ENCODE measurements at places on chromosomes 3 and 15.

DNA sequence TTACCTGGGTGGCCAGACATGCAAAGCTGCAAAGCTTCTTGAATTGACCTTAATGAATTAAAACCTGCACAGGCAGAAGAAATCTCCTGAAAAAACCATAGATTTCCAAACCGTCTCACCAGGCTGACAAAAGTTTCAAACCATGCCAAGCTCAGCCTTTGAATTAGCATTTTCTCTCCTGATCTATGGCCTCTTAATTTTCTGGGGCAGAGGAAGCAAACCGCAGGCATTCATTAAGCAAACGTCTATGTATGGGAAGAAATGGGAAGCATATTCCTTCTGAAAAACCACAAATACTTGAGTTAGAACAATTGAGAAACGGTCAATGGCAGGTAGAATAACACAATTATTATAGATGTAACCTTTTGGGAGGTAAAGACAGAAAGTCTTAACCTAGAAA lies 500.2 kb upstream of the NR2F2 start:
- DNase-seq = no peak

DNA sequence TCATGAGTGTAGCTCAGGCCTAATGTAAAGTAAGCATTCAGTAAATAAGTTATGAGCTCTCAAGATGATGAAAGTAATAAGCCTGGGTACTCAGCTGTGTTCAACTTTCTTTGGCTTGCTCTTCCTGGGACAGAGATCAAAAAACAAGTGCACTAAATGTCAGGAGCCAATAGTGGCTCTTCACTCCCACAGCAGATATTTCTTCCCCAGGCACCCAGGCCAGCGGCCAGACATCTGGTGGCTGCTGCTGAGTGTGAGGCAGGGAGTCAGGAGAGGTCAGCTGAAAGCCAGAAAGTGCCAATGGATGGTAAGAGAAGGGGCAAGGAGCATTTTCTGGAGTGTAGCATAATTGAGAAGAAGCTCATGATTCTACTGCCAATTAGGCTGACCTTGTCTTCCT lies 18.2 kb upstream of the ITGA11 start:
- DNase-seq = no peak

DNA sequence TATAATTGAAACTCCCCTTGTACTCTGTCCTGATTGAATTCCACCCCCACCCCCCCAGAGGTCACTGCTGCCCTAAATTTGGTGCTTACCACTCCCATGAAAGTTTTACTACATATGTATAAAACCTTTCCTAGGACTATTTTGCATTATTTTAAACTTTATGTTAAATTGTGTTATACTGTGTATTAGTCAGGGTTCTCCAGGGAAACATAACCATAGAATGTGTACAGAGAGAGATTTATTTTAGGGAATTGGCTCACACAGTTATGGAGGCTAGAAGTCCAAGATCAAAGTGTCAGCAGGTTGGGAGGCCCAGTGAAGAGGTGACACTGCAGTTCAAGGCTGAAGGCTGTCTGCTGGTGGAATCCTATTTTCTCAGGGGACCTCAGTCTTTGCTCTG lies 29.2 kb downstream of the BFSP2 start:
- no peak for DNase-seq

- peak; percentile 91 for DNase-seq
These were observed 7.2 kb downstream of the CD276 start for GRCh38 chr15:73691396-73691795.

DNA sequence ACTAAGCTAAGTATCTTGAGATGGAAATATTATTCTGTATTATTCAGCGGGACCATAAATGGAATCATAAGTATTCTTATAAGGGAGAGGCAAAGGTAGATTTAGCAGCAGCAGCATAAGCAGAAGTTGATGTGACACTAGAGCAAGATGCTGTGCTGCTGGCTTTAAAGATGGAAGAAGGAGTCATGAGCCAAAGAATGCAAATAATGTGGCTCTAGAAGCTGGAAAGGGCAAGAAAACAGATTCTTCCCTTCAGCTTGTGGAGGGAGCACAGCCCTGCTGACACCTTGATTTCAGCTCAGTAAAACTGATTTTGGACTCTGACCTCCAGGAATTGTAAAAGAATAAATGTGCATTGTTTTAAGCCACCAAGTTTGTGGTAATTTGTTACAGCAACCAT lies 144.2 kb upstream of the ANKRD28 start:
- no peak for DNase-seq

DNA sequence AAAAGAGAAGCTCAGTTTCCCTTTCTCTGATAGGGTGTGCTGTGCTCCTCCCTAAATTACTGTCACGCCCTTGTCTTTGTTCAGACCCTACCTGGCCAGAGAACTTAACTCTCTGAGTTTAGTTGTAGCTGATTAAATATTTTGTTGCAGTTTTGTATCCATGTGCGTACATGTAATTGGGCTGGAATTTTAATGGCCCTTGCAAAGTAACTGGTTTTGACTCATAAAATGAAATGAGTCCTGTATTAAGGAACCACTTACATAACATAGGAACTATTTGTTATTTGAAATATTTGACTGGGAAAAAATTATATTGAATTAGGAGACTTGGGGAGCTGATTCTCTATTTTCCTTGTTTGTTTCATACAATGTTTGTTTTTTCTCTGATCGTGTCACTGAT lies 80.2 kb downstream of the LRRK1 start:
- DNase-seq = peak; percentile 42

- DNase-seq = no peak
These were observed 1161.2 kb downstream of the ROBO2 start for GRCh38 chr3:78201091-78201490.

DNA sequence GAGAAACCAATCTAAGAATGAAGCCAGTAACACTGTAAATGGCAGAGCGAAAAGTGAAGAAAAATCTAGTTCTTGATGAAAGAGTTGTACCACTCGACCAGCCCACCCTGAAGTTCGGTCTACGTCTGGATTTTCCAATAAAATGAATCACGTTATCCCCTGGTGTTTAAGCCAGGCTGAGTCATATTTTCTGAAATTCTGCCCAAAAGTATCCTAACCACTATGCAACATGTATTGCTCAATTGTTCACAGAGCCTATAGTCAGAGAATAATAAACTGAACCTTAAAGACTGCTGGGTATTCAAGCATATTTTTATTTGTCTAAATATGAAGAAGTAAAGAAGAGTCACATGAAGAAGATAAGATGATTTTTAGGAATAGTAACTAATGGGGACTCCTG lies 245.7 kb downstream of the FGF12 start:
- peak; percentile 20 for DNase-seq

- DNase-seq = peak; percentile 36
These were observed 929.5 kb upstream of the ALCAM start for GRCh38 chr3:104437131-104437750.

DNA sequence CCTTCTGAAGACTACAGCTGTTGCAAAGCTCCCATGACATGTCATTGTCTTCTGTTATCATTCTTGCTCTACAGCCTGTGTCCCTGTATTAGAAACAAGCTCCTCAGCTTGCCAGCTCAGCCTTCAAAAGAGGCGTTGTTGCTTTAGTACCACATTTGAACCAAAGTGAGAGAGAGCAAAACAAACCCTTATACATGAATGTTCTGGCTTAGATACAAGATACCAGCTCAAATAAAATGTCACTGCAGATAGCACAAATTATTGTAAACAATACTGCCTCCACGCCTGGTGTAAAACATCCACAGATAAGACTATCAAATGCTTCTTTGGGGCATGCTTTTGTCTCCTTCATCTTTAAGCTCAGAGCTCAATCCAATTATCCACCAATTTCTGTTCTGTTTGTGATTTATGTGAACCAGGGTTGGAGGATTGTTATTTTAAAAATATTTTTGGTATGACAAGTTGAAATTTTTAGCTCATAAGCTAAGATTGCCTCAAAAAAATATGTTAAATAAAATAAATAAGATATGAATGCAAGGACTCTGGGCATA lies 403.6 kb upstream of the CDIN1 start:
- no peak for DNase-seq

GRCh38 chr15:74006774-74007639 lies 12.5 kb downstream of the PML start:
- DNase-seq = peak; percentile 74

DNA sequence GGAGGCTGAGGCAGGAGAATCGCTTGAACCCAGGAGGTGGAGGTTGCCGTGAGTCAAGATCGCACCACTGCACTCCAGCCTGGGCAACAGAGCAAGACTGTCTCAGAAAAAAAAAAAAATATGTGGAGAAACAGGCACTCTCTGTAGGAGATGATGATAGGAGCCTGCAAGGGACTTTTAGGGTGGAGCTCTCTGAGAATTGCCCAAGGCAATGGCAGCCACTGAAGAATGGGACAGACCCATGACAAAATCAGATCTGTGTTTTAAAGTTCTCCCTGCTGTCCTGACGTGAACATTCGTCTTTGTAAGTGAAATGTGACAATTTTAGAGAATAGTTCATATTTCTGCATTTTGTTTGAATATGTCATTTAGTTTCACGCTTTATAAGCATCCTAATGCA lies 50.2 kb downstream of the SOX2 start:
- DNase-seq = no peak

- DNase-seq = peak; percentile 47
These were observed 1.1 kb downstream of the EAF1 start for GRCh38 chr3:15428539-15428938.

- DNase-seq = peak; percentile 92
These were observed 164.6 kb downstream of the SUCLG2 start for GRCh38 chr3:67489816-67490215.

DNA sequence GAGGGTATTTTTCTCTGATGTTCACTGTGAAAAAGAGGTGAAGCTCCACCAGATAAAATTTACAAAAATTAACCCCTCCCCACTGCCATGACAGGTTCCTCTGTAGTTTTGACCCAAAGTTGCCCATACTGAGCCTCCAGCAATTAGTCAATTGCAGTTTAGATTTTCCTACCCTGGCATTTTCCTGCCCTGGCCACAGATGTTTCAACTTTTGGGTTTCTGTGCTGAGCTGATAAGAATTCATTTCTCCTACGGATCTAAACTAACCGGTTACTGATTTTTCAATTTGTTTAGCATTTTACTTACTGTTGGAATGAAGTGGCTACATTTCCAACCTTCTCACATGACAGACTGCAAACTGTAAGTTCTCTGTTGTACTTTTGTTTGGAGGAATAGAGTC lies 1346.1 kb upstream of the EPHA6 start:
- DNase-seq = no peak

- no peak for DNase-seq
These were observed 225.8 kb upstream of the SLCO3A1 start for GRCh38 chr15:91627473-91628278.

DNA sequence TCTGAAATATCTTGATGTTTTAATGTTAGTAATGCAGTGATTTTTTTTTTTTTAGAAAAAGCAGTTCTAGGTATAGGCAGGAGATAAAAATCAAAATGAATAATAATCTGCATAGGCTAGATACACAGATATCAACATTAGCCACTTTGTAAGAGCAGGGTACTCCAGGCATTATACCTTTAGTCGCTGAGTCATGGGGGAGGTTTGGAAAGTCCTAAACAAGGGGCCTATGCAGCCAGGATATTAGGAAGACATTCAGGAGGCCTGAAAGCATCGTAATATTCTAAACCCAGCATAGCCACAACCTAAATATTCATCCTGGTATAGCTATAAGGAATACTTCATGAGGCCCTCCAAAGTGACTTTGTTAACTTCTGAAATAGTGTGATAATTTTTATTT lies 258.1 kb upstream of the NECTIN3 start:
- no peak for DNase-seq

DNA sequence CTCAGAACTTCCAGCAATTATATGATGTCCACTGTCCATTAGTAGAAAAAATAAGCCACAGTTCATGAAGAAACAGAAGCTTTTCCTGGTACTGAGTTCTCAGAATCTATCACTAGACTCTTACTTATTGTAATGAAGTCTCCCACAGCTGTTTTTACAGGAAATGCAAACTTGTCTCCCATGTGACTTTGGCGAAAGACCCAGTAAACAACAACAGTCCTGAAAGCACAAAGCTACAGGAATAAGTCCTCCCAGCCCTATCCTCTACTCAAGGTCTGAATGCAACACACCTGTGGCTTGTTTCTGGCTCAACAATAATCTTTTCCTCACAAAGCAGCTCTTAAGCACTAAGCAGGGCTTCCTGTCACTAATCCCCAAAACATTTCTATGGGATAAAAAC lies 55.9 kb downstream of the EOMES start:
- peak; percentile 45 for DNase-seq
